CD4-positive, CD25-positive, alpha-beta regulatory T cell (primary cell): ENCODE measurements at places on chromosomes 2 and 18.

GRCh38 chr2:120878970-120879369 is 143.3 kb downstream of the GLI2 start:
- no peak for DNase-seq

DNA sequence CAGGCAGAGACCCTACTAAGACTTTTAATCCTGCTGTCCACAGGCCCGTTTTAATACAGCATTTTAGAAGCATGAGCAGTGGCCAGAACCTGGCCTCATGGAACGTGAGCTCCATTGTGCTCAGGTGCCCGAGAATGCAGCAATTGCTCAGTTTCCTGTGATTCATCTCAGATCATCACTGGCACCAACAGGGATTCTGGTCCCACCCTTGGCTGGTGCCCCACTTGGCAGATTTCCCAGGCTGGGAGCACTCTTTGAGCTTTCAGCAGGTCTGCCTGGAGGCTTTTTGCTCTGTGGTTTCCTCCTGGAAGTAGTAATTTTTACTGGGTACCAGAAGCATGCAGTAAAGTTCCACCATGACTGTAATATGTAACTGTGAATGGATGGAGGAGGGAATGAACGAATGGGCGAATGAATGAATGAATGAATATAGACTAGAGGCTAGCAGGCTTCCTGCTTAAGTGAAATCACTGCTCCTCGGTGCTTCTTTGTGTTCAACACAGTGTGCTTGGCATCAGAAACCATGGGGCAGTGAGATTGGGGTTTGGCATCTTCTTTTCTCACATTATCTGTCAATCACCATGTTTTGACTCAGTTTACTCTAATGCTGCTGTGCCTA is 312.9 kb downstream of the PRKCE start:
- no peak for DNase-seq

DNA sequence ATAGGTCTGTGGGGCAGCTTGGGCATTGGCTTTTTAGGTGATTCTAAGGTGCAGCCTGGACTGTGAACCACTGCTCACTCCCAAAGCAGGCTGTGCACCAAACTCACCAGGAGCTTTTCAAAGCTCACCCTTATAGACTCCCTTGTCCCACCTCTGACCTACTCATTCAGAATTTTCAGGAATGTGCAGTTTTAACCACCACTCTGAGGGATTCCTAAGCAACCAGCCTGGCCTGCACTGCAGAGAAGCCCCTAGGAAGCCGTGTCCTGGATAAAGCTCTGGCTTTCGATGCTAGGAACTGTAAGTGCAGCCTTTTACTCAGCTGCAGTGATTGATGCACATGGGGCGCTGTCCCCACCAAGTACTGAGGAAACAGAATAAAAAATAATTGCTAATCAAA is 33.0 kb downstream of the MRO start:
- DNase-seq = no peak

DNA sequence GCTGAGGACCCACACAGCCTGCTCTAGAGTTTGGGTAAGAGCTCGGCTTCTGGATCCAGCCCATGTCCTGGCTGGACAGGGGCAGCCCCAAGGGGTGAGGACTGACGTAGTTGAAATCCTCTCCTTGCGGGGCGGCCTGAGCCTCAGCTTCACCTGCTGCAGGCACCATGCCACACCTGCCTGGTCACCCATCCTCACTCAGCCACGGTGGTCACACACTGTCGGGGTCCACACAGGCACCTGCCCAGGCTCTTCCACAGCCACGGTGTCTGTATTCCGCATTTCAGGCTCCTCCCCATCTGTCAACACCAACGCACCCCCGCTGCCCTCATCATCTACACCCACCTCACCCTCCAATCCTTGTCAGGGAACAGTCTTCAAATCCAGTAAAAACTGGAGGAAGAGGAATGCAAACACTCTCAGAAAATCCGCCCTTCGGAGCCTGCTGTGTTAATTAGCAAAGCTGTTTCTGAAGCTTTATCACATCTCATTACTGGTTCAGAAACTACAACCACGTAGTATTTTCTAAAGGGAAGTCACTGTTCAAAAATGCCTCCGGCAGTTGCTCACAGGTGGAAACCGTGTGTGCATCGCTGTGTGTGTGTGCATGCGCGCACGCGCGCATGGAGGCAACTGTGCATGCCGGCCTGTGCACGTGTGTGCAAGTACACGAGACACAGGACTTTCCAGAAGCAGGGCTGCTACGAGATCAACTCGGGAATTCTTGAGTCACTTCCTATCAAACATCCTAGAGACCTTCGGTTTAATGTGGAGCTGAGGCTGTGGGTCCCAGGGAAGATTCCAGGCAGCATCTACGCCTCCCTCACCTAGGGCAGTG is 38.2 kb downstream of the SLC66A2 start:
- DNase-seq = no peak

DNA sequence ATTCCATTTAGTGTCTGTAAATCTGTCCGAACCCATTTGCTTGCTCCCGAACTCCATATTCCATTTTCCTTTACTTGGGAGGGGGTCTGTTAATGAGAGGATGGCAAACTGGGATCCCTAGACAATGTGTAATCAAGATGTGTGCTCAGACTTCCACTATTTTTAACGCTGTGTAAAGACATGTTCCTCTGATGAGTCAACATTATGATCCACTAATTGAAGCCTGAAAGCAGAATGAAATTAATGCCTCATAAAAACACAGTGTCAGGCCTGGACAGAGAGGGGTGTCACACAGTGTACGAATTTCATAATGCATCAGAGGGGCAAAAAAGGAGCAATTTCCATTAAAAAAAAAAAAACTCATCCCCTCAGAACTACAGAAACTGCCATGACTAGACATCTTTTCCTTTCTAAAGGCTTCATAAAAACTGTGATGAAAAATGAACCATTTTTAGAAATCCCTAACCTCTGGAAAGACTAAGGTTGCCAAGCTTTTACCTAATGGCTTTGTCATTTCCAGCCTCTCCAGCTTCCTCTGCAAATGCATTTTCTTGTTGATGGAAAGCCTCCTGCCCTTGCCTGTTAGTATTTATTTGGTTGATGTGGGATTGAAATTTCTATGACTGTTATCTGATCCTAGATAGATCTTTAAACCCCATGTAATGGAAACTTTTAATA is 209.2 kb upstream of the DCC start:
- DNase-seq = no peak

DNA sequence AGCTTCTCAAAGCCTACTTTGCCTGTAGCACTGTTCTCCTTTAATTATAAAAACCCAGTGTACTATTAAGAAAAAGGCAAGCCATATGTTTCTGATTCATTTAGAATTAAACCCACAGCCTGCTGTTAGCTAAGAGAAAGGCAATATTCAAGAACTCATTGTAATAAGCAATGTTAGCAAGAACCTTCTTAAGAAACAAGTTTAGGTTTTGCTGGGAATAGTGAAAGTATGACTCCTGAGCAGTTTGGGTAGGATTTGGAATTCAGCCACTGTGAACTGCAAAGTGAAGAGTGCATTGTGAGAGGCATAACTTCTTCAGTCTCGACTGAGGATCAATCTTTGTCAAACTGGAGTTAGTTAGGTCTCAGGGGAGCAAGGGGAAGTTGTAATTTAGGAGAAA is 206.5 kb upstream of the NT5C1B start:
- no peak for DNase-seq

DNA sequence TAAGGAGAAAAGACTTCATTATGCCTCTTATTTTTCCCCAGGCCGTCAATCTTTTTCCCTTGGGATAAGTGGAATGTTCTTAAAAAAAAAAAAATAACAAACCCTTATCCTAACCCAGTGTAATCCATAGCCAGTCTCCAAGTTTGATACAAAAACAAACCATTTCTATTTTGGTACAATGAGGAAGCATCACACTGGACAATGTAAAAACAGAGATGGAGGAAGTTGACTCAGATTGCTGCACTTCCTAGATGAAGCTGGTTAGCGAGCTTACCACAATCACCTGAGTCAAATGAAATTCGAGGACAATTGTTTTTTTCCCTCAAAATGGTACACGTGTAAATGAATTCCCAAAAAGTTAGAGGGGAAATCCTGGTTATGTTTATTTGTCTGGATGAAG is 259.7 kb downstream of the TCF4 start:
- DNase-seq = no peak

- no peak for DNase-seq
These were observed 77.0 kb upstream of the TMEM200C start for GRCh38 chr18:5972298-5972697.

DNA sequence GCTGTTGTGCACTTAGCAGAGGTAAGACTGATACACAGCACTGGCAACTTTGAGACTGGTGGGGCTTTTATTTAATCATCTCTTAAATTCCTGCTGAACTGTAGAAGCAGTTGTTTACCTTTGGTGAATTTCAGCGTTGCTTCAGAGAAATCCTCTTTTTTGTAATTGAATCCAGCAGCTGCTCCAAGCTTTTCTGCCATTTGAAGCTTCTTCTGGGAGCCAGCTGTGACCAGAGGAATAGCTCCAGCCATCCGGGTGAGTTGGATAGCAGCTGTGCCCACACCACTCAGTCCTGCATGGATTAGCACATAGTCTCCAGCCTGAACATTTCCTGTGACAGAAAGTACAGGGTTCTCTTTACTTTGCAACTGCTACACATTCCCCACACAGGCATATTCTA is 3.9 kb downstream of the TP53I3 start:
- DNase-seq = no peak

- no peak for DNase-seq
These were observed 228.0 kb upstream of the SALL3 start for GRCh38 chr18:78751664-78752063.

- DNase-seq = no peak
These were observed 55.5 kb downstream of the SEPTIN10 start for GRCh38 chr2:109558076-109558882.

DNA sequence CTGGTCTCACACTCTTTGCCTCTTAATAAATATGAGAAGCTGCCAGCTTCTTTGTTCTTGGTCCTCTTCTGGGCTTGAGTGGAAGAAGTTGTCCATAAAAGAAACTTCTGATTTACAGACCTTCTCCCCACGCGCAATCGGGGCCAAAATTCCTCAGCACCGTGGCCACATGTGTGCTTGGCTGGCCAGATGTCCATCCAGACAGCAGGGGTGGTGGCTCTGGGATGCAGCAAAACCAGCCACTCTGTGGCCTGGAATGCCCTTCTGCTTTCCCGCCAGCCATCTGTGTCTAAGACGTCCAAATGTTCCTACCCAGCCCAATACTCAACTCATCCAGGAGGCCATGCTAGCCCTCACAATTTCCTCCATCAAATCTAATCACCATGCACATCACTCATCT is 250.8 kb downstream of the EN1 start:
- DNase-seq = no peak

GRCh38 chr18:54357082-54357659 is 487 bp downstream of the STARD6 start:
- no peak for DNase-seq

- DNase-seq = no peak
These were observed 66.2 kb downstream of the HS6ST1 start for GRCh38 chr2:128252501-128252900.

DNA sequence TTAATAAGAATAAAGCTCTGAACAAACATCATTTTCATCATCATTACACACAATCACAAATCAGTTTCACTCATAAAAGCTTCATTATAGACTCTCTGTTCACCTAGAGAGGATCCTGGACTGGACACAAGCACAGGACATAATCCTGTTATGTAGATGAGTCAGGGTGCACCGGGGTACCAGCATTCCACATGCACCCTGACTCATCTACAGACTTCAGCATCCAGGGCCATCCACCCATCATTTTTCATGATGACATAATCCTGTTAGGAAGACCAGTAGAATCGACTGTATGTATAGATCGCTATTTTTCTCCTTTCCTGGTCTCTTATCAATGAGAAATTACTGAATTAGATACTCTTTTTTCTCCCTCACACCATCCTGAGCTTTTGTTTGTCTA is 73.7 kb upstream of the PIK3C3 start:
- no peak for DNase-seq

GRCh38 chr2:174573621-174574081 is 24.0 kb downstream of the WIPF1 start:
- no peak for DNase-seq

DNA sequence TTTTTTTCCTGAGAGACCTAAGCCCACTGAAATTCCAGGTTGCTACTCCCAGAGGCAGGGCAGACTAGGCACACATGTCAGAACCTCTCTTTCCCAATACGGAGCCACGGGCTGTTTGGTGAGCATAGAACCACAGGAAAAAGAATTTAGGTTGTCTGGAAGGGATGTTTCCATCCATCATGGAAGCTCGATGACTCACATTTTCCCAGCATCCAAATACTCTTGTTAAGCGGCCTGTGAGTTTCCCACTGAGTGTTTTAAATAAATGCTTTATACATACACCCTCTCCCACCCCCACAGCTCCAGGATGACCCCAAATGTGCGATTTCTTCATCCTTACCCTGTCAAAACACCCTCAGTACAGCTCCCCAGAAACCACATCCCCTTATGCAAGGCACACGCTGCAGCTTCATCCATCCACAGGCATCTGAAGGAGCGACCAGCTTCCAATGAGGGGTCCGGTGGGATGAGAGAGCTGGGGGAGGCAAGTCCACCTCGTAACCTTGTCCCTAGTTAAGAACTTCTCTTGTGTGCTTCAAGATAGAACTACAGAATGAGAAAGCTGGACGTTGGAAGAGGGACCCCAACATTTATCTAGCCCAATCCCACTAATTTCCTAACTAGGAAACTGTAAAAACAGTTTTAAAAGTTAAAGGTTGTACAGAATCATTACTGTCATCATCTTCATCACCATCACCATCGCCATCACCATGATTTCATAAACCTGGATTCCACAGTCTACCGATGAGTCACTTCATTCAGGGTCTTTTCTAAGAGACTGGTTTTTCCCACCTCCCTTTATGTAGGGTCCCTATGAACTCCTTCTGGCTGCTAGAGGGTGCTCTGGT is 63.5 kb upstream of the FZD7 start:
- DNase-seq = no peak

DNA sequence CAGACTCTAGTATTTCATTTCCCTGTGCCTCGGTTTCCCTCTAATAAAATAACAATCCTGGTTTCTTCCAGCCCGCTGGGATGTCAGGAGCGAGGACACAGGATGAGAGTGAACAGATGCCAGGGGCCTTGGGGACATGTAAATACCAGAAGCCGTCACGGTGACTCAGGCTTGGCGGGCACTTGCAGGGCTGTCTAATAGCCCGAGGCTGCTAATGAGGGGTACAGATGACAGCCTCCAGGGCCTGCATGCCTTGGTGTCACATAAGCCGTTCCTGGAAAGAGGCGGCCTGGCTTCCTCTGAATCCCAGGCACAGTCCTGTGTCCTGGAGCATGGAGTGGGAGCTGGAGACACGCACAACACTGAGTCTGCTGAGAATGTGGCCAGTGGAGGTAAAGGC is 28.2 kb downstream of the HS1BP3 start:
- no peak for DNase-seq

GRCh38 chr18:21803495-21803894 is 62.9 kb downstream of the MIB1 start:
- DNase-seq = no peak

DNA sequence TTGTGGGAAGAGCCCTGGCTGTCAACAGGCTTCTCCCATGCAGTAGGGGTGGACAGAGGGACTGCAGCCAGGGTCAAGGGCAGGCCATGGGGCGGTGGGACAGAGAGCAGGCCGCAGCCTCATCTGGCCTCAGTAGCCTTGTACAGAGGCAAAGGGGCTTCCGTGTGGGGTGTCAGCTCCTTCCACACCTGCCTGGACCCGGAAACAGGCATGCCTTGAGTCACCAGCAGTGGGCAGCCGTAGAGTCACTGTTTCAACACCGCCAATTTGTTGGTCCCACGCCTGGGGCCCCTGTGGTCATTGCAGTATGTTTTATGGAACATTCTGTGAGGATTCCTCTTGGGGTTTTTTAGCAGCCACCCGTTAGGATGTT is 173.0 kb downstream of the SMAD7 start:
- DNase-seq = no peak

GRCh38 chr18:34345738-34346137 is 121.0 kb upstream of the NOL4 start:
- DNase-seq = no peak
